ENCODE measurements at places on chromosomes 6 and 20.

- no peak for DNase-seq
Measured at GRCh38 chr6:15877231-15877630, 214.4 kb upstream of the DTNBP1 start.

- no peak for DNase-seq
Measured at GRCh38 chr6:52139985-52140680, 46.0 kb upstream of the IL17A start.

DNA sequence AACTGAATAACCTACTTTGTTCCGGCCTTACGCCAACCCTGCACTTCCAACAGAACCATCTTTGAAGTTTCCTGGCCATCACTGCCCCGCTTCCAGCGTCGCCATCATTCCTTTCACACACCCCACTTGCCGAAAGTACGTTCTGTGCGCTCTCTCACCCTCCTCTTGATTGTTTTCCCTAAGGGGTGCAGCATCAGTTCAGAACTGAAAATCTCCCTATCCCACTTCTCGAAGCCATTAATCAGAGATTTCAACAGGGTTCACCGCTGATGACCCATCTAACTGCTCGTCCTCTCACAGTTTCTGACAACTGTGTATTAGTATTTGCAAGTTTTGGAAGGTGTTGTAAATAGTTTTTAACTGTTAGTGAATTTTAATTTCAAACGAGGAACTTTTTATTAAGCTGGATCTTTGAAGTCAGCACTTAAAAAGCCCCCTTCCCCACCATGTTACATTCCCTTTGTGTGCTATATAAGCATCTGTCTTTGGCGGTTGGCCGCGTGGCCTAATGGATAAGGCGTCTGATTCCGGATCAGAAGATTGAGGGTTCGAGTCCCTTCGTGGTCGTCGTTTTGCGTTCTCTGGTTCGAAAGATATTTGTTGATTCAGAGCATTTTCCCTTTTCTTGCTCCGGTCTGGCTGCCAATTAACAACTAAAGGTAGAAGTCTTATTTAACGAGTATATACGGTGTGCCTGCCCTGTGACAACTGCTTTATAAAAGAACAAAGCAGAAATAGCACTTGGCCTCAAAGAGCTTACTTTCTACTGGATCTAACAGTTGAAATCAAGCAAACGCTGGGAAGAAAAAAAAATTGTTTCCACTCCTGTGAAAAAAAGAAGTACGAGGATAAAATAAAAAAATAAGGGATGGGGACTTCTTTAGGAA lies 42.6 kb downstream of the TRIM27 start:
- peak; percentile 65 for DNase-seq

- DNase-seq: no peak
Measured at GRCh38 chr6:111437573-111437972, 45.4 kb downstream of the REV3L start.

DNA sequence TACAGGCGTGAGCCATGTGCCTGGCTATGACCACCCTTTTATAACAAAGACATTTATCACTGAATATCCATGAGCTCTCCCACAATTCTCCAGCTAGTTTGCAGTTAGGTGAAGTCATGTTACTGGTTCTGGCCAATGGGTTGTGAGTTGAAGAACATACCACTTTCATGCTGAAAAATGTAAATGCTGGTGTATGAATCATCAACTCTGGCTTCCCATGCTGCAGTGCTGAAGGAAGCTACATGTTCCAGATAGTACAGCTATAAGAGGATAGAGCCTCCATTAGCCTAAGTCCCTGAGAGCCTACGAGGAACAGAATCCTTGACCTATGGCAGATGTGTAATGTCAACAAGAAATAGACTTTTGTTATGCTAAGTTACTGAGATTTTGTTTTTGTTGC lies 180.4 kb downstream of the BTBD9 start:
- DNase-seq: no peak
